ENCODE measurements at places on chromosomes 16 and 17. TPM values are rescaled to one million over a fixed set of nuclear protein-coding genes. Genes with fewer than 3 reads are reported as not detected.
A peak's percentile ranks its signal among the peaks of the same experiment; 100 is the strongest.

DNA sequence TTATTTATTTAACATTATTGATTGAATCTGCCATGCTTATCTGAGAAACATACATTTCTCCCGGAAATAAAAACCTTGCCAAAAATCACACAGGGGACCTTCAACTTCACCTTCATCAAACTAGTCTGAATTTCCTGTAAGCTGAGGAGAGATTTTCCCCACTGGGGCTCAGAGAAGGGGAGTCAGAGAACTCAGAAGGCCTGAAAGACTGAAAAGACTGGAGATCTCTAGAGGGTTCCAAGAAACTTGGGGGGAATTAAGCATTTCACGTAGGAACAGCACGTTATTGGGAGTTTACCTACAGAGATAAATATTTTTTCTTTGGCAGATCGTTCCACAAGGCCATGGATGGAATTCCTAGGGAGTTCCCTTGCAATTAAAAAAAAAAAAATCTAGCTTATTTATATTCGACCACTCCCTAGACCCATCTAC is 528 bp upstream of the NOL11 start:
- no peak for DNase-seq

GRCh38 chr17:73863761-73864535 is 219.7 kb upstream of the SDK2 start:
- no peak for DNase-seq

CCL5 gene
- 0.29 TPM for total RNA-seq

NOTUM gene
- total RNA-seq = not detected

DNA sequence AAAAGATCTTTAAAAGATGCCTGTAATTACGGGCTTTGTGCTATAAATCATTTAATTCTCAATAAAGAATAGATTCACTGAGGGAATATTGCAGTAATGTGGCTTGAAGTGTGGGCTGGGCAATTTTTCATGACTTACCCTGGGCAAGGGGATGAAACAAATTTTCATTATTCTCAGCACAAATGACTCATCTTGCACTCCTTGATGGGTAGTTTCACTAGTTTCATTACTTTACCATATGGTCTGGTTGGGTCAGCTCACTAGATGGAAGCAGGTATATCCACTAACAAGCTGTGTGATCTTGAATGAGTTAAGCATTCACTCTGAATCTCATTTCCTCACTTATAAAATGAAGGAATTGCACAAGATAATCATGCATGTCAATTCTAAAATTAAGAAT is 234.3 kb downstream of the ABCC12 start:
- DNase-seq = no peak

DNAH3 gene
- total RNA-seq = 1.8 TPM

GRCh38 chr16:11235703-11235991 is 20.4 kb downstream of the SOCS1 start:
- DNase-seq = no peak

- no peak for DNase-seq
Observed at GRCh38 chr16:61715393-61715792, 320.8 kb downstream of the CDH8 start.

RASD1 gene
- 0.59 TPM for total RNA-seq

DNA sequence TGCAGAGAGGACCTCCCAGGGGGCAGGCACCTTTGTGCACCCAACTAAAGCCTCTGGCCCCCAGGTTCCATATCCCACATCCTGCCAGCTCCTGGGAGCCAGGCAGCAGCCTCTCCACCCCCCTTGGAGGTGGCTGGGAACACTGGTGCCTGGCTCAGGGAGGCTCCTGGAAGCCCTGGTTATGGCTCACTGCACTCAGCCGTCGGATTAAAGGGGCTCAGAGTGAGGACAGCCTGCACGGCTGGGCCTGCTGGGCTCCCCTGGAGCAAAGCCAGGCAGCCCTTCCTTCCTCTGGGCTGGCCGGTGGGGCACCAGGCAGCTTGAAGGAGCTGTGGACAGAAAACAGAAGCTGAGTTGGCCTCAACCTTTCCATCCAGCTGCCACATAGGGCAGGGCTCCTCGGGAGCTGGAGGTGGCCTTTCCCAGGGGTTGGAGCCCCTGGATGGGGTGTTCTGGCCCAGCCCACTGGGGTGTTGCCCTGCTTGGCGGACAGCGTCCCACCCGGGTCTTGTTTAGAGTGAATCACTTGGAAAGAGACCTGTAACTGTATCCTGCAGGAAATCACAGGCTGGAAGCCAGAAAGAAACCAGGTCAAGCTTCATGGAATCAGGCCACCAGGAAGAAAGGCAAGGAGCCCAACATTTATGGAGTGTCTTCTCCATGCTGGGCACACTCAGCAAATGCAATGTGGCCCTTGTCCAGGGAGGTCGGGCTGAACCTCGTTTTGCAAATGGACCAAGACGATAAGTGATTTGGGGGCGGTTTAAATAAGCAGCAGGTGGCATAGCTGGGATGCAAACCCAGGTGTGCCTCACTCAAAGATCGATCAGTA is 253.3 kb downstream of the SOX9 start:
- DNase-seq = no peak

DNA sequence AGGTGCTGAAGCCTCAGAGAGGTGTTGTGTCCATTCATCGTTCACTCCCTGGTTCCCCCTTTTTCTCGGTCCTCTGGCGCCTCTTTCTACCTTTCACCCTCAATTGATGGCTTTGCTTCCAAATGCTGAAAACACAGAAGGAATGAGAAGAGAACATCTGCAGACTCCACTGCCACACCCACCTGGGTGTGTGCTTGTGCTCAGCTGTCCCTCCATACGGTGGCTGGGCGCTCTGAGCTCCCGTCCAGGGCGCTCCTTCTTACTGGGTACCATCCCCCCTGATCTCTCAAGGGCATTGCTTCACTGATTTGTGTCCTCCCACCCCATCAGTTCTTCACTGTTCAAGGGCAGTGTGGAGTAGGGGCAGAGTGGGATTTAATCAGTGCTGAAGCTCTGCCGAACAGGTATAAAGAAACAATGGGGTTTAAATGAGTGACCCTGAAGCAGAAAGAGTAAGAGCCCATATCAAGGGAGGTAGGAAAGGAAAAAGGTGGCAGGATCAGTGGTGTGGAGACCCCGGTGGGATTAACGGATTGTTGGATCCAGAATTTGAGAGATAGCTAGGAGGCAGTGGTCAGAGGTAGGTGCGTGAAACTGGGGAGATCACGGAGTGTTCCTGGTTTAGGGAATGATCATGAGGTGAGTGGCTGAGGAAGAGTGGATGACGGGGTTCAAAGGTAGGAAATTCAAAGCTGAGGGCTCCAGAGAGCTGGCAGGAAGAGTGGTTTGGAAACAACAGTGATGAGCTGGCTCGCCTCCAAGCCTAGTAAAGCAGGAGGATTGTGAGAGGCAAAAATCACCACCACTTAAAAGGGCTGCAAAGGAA is 40.8 kb downstream of the MRTFB start:
- peak; percentile 43 for DNase-seq

DNA sequence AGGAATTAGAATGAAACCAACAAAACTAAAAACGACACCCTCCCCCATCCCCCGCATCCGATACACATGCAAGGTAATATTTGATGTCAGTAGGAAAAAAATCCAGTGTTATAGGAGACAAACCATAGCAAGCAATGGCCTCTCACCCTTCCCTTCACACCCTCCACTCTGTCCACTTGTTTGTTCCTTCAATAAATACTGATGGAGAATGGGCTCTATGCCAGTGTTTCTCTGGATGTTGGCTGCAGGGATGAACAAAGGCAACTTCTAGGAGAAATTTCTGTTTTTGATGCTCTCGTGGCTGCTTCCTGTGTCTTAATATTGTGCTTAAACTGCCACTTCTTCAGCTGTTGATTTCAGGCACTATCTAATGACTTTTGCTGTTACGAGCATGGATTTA is 98.8 kb downstream of the WWOX start:
- no peak for DNase-seq

RAMP2 gene
- total RNA-seq = 13.7 TPM

DNA sequence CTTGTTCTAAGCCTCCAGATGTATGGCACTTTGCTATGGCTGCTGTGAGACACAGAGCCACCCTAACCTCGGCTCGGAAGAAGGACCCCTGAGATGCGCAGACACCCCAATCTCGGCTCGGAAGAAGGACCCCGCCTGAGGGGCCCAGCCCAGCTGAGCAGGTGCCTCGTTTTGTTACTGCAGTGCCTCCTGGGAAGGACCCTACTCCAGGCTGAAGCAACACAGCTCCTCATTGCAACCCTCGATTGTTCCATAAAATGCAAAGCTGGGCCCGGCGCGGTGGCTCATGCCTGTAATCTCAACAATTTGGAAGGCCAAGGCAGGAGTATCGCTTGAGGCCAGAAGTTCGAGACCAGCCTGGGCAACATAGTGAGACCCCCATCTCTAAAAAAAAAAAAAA is 61.3 kb downstream of the C16orf95 start:
- no peak for DNase-seq

DNA sequence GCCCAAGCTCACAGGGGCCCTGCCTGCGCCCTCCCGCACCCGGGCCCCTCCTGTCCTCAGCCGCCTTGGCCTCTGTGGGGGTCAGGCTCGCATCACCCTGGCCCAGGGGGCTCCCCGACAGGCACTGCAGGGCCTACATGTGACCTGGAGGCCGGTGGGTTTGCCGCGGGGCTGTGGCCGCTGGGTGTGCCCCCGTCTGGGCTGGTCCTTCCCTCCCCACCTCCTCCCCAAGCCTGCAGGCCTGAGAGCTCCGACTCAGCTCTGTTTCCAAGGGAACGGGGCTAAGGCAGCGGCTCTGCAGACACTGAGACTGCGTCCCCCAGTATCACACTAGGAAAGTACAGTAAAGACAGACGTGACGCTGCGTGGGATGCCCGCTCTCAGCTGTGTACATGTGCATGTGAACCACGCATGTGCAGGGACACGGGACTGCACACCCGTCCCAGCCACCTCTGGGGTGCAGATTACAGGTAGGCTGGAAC is 16.5 kb upstream of the WDR45B start:
- DNase-seq = no peak

DNA sequence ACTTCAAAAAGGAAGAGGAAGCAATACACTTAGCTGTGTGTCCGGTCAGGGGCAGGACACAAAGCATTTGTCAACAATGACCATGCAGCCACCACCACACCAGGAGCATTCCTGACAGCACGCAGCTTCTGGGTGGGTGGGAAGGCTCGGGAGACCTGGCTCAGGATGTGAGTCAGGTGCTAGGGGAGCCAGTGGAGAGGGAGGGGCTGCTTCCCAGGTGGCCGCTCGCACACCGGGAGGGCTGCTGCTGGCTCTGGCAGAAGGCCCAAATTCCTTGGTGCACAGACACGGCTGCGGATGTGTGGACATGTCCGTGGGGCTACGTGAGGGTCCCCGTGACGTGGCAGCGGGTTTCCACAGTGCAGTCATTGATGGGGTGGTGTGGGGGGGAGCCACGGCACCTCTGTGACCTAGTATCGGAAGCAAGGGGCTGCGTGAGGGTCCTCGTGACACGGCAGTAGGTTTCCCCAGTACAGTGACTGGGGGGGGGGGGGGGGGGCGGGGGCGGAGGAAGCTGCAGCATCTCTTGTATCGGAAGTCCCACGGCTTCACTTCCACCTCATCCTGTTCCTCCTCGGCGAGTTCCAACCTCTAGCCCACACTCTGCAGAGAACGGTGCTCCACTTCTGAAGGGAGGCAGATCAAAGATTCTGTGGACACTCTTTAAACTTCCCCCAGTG is 112.8 kb downstream of the ZNF778 start:
- no peak for DNase-seq

DNA sequence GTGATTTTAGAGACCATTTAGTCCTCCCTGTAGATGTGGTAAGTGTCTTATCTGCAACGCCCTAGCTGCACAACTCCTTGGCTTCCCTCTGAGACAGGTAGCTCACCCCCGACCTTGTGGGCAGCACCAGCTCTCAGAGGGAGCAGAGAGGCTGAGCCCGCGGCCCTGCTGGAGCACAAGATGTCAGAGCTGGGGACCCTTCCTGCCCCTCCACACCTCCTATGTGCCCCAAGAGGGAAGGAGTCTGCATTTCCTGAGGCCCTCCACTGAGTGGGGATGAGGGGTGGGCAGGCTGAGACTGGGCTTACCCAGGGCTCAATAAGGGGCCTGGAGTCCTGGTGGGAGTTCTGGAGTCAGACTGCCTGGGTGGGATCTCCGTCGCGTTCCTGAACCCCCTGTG is 12.2 kb upstream of the ADGRG1 start:
- no peak for DNase-seq

GRCh38 chr16:14389359-14389758 is 240.7 kb downstream of the PARN start:
- DNase-seq = no peak

GRCh38 chr17:44110823-44111633 is 12.4 kb downstream of the HDAC5 start:
- DNase-seq = peak; percentile 98

DNA sequence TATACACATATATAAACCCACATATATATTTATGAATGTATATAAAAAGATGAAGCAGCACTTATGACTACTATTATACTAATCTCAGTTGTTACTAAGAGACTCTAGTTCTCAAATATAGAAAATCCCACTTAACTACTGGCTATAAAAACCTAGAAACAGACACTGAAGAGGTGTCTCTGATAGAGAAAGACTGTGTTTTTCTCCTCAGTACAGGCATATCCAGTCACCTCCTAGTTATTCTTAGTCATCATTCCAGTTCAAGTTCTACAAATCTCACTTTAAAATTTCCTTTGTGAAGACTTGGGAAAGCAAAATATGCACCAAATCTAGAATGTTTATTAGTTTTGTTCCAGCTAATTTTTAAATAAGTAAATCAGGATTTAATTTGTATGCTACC is 93.9 kb downstream of the STH start:
- DNase-seq = no peak

DNA sequence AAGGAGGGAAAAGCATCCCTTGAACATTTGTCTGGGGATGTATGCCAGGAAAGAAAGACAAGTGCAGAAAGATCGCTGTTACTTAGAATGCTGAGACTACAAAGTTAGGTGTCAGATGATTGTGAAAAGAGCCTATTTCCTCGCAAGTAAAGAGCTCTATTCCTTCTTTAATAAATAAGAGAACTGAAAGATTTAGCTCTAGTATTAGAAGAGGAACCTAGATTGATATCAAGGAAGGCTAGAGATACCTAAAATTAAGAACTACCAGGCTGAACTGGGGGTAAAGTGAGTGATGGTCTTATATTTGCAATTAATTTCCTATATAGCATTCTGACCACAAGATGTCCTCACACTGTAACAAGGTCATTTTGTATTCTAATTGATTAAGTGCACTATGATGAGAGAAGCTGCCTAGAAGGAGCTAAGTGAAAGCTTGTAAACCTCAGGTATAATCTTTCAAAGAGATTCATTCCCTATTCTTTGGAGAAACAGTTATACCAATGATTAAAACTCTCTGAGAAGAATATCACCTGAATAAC is 62.3 kb downstream of the SSH2 start:
- no peak for DNase-seq

- no peak for DNase-seq
Observed at GRCh38 chr17:69961501-69962145, 113.4 kb upstream of the KCNJ16 start.

DNA sequence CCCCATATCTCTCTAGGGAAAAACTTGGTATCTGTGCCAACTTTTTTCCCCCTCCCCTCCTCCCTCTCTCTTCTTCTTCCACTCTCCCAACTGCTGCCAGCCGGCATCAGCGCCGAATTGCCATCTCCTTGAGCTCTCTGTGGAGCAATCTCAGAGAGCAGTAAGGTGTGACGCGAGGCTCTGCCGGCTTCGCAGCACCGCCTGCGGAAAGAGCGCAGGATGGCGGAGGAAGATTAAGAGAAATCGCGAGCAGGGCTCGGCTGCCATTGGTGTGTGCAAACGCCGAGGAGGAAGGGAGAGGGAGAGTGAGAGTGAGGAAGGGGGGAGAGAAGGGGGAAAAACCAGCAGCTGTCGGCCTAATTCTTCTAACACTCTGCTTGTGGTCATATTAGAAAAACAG is 44.2 kb downstream of the NEUROD2 start:
- DNase-seq = no peak

KREMEN2 gene
- not detected for total RNA-seq
